Stimulated activated CD8-positive, alpha-beta memory T cell treated with anti-CD3 and anti-CD28 coated beads, Interleukin-2, amount 100 ng/mL, for 48 hours (primary cell): ENCODE measurements at places on chromosomes 5 and 9.

- DNase-seq: peak; percentile 55
Observed at GRCh38 chr5:116574367-116575325, at the start of gene SEMA6A. Gene SEMA6A, minus strand, starts transcription at chr5:116574823. Its CDS starts 69,879 bp downstream, at chr5:116504944.

GRCh38 chr5:16464664-16465543 lies 696 bp downstream of the ZNF622 start:
- no peak for DNase-seq

DNA sequence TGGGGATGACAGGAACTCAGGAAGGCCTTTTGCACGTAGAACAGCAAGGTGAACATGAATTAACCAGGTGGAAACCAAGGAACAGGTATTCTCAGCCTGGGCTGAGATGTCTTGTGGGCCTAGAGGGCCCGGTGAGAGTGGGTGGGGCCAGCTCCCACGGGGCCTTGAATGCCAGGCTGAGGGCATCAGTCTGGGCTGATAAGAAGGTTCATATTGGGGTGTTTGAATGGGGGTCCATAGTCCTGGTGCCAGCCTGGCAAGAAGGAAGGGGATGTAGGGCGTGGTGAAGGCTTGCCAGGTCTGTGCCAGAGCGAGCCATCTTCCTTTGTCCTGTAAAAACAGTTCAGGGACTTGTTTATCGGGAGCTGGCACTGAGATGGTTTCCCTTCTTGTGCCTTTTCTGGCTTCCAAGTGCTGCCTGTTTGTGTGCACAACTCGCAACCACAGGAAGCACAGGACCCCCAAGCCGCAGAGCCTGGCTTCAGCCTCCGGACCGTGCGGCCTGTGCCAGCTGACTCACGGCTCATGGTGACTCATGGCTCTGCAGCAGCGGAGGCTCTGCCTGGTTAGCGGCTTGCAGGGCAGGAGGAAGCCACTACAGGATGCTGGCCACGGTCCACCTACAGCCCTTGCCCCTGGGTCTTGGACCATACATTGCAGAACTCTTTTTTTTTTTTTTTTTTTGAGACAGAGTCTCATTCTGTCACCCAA lies 2.4 kb downstream of the CARD19 start:
- peak; percentile 65 for DNase-seq

DNA sequence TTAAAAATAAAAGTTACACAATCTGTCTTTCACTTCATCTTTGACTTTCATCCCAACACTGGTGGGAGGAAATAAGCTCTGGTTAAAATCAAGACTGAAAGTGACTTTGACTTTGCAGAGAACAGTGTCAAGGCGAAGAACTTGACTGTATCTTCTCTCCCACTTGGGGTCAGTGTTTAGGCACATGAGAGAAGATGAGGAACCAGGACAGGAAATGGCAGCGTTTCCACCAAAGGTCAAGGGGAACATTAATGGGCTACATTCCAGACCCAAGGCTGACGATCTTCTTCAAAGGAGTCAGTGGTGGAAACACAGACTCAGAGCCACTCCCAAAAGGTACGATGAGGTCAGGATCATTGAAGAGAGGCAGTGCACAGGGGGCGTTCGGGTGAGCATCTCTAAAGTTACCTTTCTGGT lies 409.5 kb downstream of the ARHGEF28 start:
- DNase-seq: no peak
